ENCODE measurements at places on chromosomes 2 and 18.

- DNase-seq: no peak
These were observed 62.6 kb downstream of the ZNF236 start for GRCh38 chr18:76885001-76885400.

DNA sequence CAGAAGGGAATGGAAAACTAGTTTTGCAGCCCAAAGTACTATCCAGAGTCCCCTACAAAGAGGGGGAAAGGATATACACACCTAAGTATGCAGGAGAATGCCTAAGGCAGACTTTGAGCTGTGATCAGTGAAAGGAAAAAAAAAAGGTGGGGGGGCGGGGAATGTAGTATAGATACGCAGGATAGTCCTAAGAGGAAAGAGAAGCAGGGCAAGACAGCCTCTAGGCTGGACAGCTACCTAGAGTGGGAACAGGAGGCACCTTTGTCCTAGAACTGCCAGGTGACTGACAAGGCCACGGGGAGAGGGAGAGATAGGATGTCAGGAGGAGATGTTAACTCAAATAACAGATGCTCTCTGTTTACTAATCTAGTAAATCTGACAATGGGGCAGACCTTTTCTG, 6.0 kb downstream of the REEP1 start:
- no peak for DNase-seq

- DNase-seq: no peak
These were observed 7.5 kb upstream of the CFAP221 start for GRCh38 chr2:119536707-119537106.

- no peak for DNase-seq
These were observed 272.1 kb downstream of the NAPG start for GRCh38 chr18:10797896-10798295.

DNA sequence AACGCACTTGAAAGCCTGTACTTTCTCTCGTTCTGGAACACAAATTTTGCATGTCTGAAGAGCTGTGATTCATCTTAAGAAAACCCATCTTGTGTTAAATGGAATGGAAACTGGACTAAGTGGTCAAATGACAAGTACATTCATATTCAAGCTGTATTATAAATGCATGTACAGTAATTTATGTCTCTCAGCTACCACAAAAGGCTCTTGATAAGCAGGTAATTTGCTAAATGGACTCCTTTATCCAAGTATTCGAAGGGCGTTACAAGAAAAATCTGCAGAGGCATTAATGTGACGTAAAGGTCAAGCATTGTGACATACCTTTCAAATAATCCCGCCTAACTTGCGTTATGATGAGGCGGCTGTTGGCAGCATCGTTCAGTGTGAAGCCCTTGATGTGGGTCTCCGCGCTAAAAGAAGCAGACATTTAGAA, 66.6 kb downstream of the ABCG8 start:
- no peak for DNase-seq

DNA sequence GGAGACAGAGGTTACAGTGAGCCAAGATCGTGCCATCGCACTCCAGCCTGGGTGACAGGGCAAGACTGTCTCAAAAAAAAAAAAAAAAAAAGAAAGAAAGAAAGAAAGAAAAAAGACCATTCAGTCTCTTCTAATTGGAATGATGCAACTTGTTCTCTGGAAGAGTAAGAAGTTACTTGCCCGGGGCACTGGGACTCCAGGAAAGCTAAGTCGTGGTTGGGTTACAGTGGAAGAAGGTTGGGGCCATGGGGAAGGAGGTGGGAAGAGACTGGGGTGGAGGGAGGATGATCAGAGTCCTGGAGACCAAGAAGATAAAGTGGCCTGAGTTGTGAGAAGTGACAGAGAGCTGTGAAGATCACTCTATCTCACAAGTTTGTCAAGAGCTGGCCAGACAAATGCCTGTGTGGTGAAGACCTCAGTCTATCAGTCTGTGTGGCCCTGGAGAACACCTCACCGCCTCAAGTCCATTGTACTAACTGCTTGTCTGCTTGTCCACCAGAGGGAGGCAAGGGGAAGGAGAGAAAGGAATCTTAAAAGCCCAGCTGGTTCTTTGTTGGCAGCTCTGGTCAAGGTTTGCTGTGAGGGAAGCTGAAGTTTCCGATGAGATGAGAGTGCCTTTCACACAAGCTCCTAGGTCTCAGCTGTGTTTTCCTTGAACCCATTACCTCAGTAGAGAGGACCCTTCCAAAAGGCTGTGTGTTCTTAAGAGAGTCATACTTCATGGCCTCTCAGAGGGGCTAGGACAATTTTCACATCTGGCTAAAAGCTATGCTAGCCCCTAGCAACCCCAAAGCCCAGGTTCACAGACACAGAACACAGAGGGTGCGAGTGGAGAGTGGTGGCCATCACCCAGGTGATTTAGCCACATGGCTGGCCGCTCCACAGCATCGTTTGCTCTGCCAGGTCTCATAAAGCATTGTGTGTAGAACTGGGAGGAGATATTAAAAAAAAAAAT, 72.0 kb upstream of the TMEM178A start:
- DNase-seq: peak; percentile 82

GRCh38 chr2:200985799-200986198, 22.3 kb upstream of the ORC2 start:
- DNase-seq: peak; percentile 22

DNA sequence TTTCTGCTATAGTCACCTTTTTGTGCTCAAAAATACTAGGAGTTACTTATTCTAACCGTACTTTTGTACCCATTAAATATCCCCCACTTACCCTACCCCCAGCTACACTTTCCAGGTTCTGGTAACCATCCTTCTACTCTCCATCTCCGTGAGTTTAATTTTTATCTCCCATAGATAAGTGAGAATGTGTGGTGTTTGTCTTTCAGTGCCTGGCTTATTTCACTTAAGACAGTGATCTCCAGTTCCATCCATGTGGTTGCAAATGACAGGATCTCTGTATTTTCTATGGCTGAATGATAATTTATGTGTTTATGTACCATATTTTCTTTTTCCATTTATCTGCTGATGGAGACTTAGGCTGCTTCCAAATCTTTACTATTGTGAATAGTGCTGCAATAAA, 323.3 kb downstream of the ZNF804A start:
- no peak for DNase-seq

DNA sequence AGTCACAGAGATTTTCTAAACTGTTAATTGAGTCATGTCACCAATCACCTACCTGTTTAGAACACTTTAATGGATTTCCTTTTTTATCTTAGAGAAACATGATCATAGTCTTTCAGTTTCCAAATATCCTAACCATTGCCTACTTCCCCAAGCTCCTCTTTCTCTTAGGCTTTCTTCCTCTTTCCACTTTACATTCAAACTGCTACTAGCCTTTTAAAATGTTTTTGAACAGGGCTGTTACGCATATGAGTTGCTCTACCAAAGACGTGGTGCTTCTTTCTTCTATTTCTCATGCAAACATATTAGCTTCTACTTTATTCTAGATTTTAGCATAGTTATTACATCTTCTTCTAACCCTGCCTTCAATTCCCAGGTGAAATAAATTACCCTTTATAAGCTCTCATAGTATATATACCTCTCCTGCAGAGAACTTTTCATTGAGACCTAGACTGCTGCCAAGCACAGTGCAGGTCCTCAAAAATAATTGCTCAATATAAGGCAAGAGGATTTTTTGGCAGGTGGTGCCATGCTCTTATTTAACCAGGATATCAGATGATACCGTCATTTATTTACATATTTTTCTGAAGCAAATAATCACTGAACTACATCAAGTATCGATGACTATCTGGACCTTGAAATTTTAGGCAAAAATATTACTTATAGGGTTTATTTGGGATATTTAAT, 937.1 kb downstream of the TSN start:
- no peak for DNase-seq
